ENCODE measurements at places on chromosomes 5 and 9.

DNA sequence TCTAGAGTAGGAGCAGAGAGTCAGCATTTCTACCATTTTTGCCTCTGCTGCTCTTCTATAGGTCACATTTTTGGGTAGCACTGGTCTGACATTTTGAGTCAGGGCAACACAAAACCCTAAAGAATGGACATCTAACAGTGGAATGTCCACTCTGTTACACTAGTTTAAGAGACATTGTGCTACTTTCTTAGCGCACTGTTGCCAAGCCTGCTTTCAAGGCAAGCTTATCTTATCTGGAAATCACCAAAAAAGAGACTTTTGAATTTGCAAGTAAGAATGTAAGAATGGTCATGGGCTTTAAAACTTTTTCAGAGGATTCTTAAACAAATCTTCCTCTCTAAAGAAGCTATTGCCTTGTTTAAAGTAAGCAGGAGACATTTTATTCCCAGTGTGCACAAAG is 73.0 kb upstream of the STARD4 start:
- no peak for DNase-seq

GRCh38 chr5:30104872-30105596 is 1088.5 kb upstream of the CDH6 start:
- no peak for DNase-seq

DNA sequence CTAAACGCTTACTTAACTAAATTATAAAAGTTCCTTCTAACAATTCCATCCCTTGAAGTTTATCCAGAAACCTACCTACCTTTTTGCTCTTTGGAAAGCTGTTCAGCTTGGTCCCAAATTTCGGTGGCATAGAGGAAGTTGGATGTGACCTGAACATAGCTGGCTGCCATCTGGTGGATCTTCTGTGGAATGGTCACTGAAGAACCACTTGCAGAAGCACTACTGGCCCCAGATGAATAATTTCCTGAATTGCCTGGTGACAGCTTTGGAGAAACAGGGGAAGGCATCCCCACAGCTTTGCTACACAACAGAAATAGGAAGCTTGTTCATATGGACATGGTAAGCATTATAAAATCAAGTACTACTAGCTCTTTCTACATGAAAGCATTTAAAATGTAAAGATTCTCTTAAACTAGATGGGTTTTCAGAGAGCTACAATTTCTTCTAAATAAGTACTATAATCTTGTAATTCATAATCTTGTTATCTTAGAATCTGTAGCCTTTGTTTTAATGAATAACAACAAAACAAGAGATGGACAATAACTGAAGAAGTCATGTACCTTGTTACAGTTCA is 9.9 kb downstream of the LEAP2 start:
- no peak for DNase-seq

DNA sequence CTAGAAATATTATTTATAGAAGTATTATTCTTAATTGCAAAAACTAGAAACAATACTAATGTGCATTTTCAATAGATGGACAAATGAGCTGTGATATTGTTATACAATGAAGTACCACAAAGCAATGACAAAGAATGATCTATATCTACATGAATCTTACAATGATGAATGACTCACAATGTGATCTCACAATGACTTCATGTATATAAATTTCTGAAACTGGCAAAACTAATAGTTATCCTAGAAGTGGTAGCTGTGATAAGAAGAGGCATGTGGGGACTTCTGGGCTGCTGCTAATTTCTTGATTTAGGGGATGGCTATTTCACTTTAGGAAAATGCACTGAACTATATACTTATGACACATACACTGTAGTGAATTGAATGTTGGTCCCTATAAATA is 396.0 kb upstream of the ZNF608 start:
- DNase-seq: no peak

DNA sequence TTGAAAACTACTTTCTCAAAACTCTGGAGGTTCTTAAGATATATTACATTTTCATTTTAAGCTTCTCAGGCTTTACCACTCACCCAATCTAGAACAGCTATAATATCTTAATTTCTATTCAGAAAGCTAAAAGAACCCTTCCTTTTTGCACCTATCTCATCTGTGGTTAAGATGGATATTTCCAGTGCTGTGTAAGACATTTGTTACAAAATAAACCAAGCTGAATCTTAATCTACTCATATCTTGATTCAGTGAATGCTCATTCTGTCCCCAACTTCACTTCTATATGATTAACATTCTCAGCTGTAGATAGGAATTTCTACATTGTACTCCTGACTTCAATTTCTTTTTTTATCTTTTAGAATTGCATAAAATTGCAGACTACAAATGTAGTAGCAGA is 15.0 kb downstream of the ABHD17B start:
- no peak for DNase-seq

GRCh38 chr5:73030531-73030930 is 74.7 kb downstream of the FCHO2 start:
- DNase-seq: no peak

- DNase-seq: no peak
These were observed 25.5 kb downstream of the NDUFA8 start for GRCh38 chr9:122133984-122134535.

- no peak for DNase-seq
These were observed 50.9 kb downstream of the MRRF start for GRCh38 chr9:122315534-122315933.

- no peak for DNase-seq
These were observed 82.0 kb upstream of the PCAT7 start for GRCh38 chr9:94472806-94473360.

DNA sequence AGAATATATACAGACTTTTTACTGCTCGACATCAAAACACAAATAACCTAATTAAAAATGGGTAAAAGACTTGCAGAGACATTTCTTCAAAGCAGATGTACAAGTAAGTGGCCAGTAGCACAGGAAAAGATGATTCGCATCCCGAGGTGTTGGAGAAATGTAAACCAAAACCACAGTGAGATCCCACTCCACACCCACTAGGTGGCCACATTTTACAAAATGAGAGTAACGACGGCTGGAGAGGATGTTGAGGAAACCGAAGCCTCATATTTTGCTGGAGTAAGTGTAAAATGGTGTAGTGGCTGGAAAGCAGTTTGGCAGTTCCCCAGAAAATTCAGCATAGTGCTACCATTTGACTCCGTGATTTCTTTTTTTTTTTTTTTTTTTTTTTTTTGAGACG is 21.3 kb upstream of the GBGT1 start:
- DNase-seq: no peak

- no peak for DNase-seq
These were observed 439.1 kb downstream of the RAB3C start for GRCh38 chr5:59021837-59022514.

- DNase-seq: no peak
These were observed 225.2 kb upstream of the ITGA1 start for GRCh38 chr5:52562473-52562872.

- DNase-seq: no peak
These were observed 22.2 kb upstream of the CLPTM1L start for GRCh38 chr5:1367149-1367548.

- no peak for DNase-seq
These were observed 191.1 kb downstream of the AP3B1 start for GRCh38 chr5:78103232-78103918.

- DNase-seq: no peak
These were observed 476.4 kb downstream of the SPOCK1 start for GRCh38 chr5:137022725-137023124.

DNA sequence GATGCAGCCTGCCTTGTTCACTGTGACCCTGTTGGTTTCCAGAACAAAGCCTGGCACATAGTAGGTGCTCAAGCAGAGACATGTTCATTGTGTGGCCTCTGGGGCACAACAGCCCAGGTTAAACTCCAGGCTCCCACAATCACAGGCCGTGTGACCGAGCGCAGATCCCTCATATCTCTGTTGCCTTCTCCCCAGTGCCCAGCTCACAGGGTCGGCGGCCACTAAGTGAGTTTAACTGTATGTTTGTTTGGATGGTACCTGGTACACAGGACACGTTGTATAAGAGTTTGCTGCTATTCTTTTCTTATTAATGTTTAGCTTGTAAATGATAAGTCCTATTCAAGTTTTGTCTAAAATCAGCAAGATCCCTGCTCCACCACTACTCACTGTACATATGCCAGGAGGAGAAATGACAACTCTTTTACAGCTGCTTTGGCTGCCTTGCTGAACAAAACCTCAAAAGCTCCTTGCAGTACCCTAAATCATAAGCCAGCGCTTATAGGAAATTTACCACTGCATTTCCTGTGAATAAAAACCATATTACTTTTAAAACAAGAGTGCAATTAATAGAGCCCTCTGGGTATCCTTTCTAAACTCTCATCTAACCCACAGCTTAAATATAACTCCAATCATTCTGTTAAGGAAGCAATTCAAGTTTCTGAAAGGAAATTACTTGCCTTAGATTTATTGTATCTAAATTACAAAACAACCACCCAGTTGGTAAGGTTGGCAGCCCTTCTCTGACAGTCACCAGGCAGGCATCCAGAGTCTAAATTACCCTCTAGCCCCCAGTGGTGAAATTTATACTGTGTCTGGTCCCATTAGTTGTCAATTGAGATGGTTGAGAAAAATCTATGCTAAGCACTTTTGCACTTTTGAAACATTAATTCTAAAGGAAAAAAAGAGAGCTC is 379.4 kb downstream of the SEMA5A start:
- DNase-seq: no peak

- no peak for DNase-seq
These were observed 318.8 kb downstream of the PIK3R1 start for GRCh38 chr5:68534131-68534940.

GRCh38 chr5:160269017-160269416 is 39.7 kb downstream of the FABP6 start:
- no peak for DNase-seq

- DNase-seq: no peak
These were observed 45.7 kb downstream of the SH3GL2 start for GRCh38 chr9:17624571-17624970.

DNA sequence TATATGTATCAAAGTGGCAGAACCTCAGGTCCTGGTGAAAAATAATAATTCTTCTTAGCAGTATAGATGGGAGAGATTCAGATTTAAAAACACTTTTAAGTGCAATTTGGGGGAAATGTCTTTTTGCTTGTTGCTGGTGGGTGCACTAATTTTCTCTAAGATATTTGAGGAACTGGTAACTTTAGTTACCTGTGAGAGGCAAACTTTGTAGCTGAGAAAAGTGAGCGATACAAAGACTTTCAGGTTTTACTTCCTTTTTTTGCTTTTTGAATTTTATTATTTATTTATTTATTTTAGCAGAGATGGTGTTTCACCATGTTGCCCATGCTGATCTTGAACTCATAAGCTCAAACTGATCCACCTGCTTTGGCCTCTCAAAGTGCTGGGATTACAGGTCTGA is 303.1 kb upstream of the PTGER4 start:
- DNase-seq: no peak

DNA sequence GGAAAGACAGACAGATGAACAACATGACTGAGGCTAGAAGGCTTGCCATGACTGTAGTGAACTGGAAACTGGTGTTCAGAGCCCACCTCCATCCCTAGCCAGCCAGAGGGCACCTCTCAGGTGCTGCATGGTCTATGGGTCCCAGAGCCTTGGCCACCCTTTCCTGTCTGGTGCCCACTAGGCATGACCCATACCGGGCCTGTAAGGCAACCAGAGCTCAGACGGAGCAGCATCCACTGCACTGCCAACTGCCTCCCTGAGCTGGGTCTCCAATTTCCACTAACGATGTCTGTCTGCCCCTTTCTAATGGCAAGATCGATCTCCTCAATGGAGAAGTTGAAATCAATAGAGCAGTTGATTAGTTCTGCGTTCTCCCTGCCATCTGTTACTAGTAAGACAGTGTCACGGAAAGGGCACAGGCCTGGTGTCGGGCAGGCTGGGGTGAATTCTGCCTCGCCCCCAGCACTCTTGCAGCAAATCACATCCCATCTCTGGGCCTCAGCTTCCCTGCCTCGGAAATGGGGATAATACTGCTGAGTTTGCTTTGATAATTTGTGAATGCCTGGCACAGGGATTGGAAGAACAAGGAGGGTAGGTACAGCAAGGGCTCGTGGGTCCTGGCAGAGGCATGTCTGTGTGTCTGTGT is 172.3 kb upstream of the MVB12B start:
- DNase-seq: no peak

DNA sequence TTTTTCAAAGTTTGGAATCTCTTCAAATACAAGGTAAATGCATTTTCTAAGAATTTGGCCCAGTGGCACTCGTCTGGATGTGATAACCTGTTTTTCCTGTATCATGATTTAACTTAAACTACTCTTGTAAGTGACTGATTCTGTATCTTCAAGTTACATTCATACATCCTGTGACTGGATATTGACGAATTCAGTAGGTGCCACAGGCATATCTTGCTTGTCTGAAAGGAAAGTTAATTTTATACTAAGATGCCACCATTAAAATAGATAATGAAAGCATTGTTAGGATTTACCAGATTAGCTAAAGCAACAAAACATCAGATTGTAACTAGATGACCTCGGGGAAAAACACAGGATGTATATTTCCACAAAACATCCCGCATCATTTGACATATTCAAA is 175.3 kb upstream of the ZNF608 start:
- no peak for DNase-seq

GRCh38 chr9:80062567-80062966 is 490.8 kb downstream of the TLE4 start:
- DNase-seq: no peak

- DNase-seq: no peak
These were observed 10.3 kb upstream of the ANKHD1 start for GRCh38 chr5:140391312-140391711.

Measured in activated CD8-positive, alpha-beta memory T cell treated with anti-CD3 and anti-CD28 coated beads for 4 hours (primary cell).